ENCODE measurements at places on chromosomes 7 and 10.

- no peak for DNase-seq
Observed at GRCh38 chr7:88200789-88201188, 19.0 kb downstream of the SRI start.

DNA sequence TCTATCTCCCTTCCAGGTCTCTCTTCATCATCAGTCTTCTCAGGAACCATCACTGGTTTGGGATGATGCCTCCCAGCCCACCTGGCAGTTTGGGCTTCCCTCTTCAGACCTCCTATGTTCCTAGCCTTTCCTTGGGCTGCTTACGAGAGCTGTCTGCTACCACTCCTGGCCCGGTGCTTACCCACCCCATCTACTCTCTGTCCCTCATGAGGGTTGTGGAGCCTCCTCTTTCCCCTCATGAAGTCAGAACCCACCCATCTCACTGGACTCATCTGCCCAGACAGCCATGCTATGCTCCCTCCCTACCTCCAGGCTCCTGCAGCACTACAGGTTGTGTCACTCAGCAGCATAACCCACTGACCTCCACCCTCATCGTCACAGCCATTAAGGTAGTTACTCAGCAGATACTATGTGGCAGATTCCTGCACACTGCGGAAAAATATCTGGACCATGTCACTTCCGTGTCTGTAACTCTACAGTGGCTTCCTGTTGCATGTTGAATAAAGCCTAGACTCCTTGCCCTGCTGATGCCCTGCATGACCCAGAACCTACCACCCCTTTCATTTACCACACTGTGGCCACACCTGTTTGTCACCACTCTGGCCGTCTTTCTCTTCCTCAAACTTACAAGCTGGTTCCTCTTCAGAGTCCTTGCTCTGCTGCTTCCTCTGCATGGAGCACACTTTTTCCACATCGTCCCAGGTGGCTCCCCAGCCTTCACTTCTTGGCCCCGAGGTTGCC lies 2.0 kb downstream of the DBNL start:
- peak; percentile 50 for DNase-seq

GRCh38 chr10:63094881-63095280 lies 38.2 kb upstream of the NRBF2 start:
- DNase-seq, result no peak

GRCh38 chr10:21173802-21174714 lies 276.9 kb upstream of the NEBL start:
- DNase-seq, result peak; percentile 40

DNA sequence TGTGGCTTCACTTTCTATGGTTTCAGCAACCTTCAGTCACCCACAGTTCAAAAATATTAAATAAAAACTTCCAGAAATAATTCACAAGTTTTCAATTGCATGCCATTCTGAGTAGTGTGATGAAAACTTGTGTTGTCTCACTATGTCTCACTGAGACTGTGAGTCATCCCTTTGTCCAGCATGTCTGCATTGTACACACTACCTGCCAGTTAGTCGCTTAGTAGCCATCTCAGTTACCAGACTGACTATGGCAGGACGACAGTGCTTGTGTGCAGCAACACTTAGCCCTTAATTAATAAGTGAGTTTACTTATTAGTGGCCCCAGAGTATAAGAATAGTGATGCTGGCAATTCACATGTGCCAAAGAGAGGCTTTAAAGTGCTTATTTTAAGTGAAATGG lies 22.5 kb downstream of the CCDC186 start:
- no peak for DNase-seq

DNA sequence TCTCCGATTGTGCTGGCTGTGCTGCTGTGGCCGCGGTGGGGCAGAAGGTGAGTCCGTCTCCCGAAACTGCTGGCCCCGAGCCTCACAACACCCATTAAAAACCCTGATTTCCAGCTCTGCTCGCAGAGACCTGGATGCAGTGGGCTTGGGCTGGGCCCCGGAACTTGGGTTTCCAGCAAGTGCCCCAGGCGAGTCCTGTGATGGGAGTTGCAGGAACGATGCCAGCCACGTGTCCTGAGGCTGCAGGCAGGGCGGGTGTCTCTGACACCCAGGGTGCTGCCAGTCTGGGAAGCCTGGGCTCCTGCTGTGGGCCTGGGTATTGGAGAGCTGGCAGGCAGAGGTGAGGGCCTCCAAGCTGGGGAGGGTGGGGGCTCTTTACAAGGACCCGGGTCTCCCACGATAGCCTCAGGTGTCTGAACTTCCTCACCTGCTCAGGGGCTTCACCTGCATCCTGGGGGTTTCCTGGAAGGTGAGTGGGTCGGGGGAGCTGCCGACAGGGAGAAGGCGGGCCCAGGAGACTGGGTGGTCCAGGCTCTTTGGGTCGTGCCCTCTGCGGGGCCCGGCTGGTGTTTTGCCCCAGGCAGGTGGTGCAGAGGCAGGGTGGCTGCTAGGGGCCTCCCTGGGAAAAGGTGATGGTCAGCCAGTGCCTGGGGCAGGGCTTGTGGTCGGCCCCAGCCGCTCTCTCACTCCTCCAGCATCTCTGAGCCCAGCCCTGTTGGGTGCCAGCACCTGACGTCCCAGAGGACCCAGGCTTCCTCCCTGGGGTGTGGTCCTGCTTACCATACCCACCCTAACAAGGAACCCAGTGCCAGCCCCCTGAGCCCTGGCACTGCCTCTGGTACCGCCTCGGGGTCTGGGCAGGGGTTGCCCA lies 180.3 kb downstream of the DNAJB6 start:
- DNase-seq, result no peak

DNA sequence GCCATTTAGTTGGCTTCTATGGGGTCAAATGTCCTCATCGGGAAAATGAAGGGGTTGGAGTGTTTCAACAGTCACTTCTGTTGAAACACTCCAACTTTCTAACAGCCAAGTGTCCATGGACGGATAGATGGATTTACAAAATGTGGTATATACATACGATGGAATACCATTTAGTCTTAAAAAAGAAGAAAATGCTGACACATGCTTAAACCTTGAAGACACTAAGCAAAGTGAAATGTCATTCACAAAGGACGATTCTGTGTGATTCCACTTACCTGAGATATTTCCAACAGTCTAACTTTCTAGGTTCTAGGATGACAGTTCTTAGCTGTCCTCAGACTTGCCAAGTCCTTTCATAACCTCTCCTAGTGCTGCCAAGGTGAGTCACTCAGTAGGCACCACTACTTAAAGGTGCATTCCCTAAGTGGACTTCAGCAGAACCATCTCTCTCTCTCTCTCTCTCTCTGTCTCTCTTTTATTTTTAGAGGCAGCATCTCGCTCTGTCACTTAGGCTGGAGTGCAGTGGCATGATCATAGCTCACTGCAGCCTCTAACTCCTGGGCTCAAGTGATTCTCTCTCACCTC lies 69.0 kb downstream of the DENND2A start:
- no peak for DNase-seq

GRCh38 chr10:114346176-114347031 lies 57.9 kb downstream of the AFAP1L2 start:
- no peak for DNase-seq

- DNase-seq, result no peak
Observed at GRCh38 chr10:97150616-97151015, 35.1 kb downstream of the SLIT1 start.

DNA sequence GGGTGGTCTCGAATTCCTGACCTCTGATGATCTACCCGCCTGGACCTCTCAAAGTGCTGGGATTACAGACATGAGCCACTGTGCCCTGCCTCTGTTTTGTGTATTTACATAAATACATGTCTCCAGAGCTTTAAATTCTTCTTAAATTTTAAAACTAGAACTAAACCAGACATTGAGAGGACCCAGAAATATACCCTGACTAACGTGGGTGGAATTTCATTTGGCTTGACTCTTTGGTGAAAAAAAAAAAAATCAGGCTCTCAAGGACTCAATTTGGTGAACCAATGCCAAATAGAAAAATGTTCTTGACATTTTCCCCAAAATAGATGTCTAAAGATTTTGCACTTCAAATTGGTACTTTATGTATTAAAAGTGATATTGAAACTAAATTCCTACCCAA lies 16.6 kb upstream of the FAS start:
- DNase-seq, result no peak

- DNase-seq, result no peak
Observed at GRCh38 chr10:89526358-89526757, 9.0 kb downstream of the SLC16A12 start.

- peak; percentile 19 for DNase-seq
Observed at GRCh38 chr7:128032605-128033235, 1.5 kb upstream of the LRRC4 start.

DNA sequence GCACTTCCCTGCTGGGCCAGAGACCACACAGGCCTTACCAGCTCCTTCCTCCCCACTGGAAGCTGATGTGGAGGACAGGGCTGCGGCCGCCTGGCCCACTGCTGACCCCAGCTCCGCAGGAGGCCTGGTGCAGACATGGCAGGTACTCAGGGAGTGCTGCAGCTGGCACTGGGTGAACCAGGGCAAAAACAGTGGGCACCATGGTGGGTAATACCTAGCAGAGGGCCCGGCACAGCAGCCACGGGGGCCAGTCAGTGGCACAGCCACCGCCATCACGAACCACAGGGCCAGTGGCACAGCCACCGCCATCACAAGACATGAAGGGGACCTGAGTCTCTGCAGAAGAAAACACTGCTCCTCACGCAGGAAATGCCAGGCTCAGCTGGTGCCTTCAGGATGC lies 152.6 kb upstream of the PPP2R2D start:
- DNase-seq, result no peak

DNA sequence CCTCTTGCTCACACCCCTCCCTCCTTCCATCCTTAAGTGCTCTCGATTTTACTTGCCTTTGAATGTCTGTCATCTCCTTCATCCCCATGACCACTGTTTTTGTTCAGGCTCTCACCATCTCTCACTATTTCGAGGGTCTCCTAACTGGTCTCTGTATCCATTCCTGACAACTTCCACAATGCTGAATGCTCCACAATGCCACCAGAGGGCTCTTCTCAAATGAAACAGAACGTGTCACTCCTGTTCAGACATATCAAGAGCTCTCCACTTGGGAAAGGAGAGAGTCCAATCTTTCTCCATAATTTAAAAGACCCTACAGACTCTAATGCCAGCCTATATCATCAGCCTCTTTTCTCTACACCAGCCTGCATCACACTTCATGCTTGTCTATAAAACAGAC lies 9.0 kb upstream of the SLC13A1 start:
- no peak for DNase-seq

- DNase-seq, result no peak
Observed at GRCh38 chr7:134461916-134462315, 3.0 kb upstream of the AKR1B1 start.

DNA sequence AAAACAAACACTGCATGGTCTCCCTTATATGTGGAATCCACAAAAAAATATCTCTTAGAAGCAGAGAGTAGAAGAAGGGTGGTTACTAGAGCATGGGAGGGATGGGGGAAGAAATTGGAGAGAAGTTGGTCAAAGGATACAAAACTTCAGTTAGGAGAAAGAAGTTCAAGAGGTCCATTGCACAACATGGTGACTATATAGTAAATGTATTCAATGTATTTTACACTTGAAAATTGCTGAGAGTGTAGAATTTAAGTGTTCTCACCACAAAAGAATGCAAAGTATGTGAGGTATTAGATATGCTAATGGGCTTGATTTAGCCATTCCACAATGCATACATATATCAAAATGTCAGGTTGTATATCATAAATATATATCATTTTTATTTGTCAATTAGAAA lies 232.0 kb upstream of the CELF2 start:
- DNase-seq, result no peak

DNA sequence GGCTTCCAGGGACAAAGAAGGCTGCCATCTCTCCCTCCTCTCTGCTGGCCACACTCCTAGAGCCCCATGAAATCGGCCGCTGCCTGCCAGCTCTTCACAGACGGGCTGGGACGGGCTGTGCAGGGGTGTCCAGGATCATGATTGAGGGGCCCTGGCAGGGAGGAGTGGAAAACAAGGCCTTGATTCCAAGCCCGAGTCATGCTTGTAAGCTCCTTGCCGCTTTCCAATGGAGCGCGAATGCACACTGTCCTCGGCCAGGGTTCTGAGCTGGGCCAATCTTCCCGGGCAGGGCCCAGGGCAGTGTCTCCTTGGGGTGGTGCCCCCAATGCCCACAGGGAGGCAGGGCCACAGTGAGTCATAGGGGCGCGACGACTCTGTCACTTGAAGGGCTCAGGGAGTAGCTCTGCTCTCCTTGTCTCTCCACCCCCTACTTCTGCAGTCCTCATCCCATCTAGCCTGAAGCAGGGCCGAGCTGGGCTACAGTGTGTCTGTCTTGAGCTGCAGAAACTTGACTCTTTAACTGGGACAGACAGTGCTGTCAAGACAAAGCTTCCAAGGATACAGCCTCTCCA lies 186.2 kb upstream of the SVIL start:
- no peak for DNase-seq

GRCh38 chr7:14258441-14258840 lies 269.0 kb upstream of the ETV1 start:
- no peak for DNase-seq

DNA sequence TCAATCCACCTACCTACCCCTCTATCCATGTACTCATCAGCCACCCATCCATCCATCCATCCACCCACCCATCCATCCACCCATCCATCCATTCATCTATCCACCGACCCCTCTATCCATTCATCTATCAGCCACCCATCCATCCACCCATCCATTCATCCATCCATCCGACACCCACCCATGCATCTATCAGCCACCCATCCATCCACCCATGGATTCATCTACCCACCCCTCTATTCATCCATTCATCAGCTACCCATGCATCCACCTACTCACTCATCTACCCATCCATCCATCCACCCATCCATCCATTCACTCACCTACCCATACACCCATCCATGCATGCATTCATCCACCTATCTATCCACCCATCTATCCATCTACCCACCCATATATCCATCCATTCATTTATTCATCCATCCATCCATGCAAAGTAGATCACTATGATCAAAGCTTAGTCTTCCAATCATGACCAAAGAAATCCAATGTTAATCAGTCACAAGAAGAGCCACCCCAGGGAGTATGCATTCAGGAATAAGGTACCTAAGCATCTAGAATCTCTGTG lies 27.7 kb upstream of the ZNF467 start:
- DNase-seq, result no peak

DNA sequence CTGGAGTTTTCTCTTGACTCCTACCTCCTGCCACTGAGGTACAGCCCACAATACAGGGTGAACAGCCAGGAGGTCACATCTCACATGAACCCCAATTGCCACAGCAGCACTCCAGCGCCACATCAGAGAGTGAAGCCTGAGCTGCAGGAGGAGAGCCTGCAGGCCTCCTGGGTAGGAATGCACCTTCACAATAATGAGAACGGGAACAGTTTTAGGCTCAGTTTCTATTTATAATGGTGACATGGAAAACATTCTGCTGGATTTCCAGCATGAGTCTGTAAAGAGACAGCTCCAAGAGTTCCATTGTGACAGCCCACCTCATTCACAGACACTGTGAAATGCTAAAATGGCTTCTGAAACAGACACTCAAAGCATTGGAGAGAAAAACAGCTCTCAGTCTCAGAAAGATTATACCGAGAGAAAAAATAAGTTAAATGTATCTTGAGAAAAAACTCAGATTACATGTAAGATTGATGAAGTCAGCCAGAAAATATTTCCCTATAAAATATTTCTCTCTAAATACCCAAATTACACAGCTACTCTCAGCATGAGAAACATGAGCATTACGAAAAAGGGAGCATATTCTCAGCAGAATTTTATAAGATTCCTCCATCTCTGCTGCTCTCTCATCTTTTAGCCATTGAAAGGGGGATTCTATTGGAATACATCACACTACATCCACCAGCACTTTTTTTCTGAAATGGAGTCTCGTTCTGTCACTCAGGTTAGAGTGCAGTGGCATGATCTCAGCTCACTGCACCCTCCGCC lies 11.3 kb downstream of the ZNF680 start:
- no peak for DNase-seq

GRCh38 chr7:30247541-30248401 lies 36.6 kb upstream of the ZNRF2 start:
- DNase-seq, result no peak
